Activated T-cell treated with anti-CD3 and anti-CD28 coated beads for 4 hours (primary cell): ENCODE measurements at places on chromosomes 5 and 9.

DNA sequence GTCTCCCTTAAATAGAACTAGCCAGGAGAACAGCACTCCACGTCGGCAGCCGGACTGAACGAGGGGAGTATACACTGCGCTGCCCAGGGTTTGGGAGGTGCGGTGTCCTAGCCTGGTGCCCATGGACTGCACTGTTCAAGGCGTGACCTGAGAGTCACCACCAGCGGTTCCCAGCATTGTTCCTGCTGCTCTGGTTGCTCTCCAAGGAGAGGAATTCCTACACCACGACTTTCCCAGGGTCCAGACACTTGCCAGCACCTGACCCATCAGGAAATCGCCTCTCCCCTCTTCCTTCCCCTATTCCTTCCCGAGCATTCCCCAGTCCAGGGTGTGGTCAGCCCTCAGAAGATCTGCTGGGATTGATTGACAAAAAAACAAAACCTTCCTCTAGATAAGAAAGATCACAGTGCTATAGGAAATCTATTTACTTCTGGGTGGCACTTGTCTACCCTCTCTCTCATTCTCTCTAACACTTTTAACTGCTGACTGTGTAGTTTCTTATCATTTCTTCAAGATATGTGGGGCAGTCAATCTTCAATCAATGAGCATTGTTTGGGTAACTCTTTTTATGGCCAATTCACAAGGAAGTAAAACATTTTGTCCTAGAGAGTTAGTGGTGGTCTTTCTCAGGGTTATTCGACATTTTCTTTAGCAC lies 297.8 kb upstream of the ACTBL2 start:
- DNase-seq = no peak

- no peak for DNase-seq
Measured at GRCh38 chr5:92635001-92635461, 946.0 kb downstream of the NR2F1-AS1 start.

GRCh38 chr9:35489313-35490154 lies at the start of gene RUSC2:
RUSC2 (plus strand) TSS chr9:35490111; CDS start chr9:35546522, 56,411 bp downstream.
- no peak for DNase-seq

DNA sequence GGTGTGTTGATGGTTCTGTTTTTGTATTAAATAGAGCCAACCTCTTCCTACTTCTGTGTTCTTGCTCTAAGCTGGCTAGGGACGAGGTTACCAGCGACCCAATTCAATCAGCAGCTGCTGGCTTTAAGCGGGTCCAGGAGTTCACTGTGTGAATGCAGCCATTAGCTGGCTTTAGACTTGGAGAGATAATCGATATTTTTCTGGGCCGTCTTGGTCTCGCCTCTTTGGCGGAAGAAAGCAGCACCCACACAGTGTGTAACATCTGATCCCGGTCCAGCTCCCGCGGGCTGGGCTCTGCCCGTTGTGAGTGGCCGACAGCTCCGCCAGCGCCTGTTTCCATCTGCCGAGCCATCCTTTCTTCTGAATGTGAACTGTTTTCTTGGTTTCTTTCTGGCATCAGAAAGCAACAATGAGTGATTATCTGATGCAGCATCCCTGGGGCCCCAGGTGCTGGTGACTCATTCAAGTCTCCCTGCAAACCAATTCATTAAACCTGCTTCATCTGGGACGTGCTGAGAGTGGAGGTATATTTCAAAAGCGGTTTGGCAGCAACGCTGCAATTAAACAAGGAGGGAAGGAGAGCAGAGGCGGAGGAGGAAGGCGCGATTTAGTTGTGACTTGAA lies 90.8 kb upstream of the IRX4 start:
- DNase-seq = no peak

- no peak for DNase-seq
Measured at GRCh38 chr5:66410122-66410521, 186.1 kb upstream of the MAST4 start.

DNA sequence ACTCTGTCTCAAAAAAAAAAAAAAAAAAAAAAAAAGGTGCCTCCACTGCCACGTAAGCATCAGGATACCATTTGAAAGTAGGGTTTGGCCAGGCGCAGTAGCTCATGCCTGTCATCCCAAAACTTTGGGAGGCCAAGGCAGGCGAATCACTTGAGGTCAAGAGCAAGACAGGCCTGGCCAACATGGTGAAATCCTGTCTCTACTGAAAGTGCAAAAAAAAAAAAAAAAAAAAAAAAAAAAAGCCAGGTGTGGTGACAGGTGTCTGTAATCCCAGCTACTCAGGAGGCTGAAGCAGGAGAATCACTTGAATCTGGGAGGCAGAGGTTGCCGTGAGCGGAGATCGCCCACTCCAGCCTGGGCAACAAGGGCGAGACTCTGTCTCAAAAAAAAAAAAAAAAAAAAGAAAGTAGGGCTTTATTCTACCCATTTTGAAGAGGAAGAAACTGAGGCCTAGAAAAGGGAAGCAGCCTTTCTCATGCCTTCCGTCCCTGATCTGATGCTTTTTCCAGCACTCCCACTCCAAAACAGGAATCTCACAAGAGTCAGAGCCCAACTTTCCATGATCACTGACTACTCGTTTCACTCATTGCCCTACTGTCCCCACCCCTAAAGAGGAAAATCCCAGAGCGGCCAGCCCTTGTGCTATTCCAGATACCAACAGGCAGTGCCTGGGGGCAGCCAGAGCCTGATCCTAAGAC lies 16.3 kb upstream of the CCIN start:
- no peak for DNase-seq

- no peak for DNase-seq
Measured at GRCh38 chr9:127550751-127551150, 61.3 kb upstream of the STXBP1 start.

DNA sequence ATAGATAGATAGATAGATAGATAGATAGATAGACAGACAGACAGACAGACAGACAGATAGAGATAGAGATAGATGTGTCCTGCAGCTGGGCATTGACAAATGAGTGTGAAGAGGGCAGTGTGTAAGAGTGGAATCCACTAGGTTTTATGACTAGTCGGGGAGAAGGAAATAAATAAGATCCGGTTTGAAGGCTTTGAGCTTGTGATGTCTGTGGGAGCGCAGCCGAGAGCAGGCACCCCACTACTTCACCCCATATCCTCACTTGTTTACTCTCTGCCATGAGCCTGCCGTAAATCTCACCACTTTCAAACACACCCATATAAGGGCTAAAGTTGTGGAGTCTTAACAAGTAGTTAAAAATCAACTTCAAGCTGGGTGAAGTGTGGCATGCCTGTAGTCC lies 1.4 kb upstream of the SUSD1 start:
- no peak for DNase-seq

DNA sequence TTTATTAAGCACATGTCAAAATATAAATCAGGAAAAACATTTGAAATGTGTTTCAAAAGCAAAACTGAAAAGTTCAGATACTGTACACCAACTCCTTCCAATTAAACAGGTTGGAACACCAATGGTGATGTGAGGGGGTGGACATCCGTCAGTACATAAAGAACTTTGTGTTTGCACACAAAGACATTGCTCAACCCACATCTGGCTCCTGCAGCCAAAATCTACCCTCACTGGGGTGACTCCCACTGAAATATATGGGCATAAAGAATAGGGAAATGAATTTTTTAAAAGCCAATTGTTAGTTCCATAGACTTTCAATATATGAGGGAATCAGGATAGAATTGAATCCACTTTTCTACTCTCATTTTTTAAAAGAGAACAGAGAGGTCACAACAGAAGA lies 63.9 kb downstream of the MEGF9 start:
- DNase-seq = no peak

DNA sequence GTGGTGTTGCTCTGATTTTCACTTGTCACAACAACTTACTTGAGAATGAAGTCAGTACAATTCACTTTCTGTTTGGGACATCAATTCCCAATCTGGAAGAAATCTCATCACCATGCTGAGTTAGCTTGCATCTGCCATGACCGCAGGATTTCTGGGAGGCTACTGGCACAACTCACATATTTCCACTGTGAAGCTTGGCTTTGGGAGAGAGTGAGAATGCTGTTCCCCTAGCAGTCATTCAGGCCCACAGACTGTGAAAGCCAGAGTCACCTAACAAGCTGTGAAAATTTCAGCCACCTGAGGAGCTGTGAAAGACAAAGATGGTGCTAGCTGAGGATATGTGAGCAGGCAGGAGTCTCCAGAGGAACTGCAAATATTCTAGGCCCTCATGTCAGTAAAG lies 365.2 kb upstream of the TUSC1 start:
- DNase-seq = no peak

GRCh38 chr5:55407059-55407684 lies 99.4 kb downstream of the MTREX start:
- DNase-seq = no peak

DNA sequence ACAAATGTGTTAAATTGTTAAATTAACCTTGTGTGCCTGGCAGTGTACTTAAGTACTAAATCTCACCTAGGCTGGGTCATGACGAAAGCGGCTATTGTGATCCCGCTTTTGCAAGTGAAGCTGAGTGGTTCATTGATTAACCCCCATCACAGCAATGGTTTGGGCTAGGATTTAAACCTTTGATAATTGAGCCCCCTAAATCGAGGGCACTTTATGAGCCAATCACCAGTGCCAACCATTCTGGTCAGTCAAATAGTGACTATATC lies 22.8 kb downstream of the HNRNPK start:
- no peak for DNase-seq

- DNase-seq = no peak
Measured at GRCh38 chr5:52665559-52665958, 122.2 kb upstream of the ITGA1 start.

DNA sequence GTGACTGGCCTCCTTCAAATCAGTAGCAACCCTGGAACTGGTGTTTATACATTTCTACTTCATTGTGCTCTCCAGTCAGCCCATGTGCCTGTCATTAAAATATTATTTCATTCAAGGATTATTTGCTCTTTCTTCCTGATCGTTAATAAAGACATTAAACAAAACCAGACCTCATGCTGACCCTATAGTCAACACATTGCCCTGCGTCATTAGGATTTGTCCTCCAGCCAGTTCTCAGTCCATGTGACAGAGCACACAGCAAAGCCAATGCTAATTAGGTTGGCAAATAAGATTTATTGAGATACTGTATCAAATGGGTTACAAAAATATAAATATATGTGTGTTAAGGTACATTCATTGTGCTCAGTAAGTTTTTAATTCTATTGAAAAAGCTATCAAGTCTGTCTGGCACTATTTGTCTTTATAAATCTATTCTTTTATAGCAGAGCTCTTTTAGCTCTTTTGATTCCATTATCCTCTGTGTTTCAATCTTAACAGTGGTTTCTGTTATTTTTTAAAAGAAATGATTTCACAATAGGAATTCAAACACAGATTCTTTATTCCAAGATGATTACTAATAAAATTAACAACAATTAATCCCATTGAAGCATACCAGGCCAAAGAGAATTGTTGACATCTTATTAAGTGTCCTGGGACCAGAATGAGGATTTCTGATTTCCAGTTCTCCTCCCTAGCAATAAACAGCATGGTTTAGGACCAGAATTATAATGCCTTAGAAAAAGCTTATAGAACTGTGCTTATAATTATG lies 209.4 kb upstream of the RGMB start:
- DNase-seq = no peak

DNA sequence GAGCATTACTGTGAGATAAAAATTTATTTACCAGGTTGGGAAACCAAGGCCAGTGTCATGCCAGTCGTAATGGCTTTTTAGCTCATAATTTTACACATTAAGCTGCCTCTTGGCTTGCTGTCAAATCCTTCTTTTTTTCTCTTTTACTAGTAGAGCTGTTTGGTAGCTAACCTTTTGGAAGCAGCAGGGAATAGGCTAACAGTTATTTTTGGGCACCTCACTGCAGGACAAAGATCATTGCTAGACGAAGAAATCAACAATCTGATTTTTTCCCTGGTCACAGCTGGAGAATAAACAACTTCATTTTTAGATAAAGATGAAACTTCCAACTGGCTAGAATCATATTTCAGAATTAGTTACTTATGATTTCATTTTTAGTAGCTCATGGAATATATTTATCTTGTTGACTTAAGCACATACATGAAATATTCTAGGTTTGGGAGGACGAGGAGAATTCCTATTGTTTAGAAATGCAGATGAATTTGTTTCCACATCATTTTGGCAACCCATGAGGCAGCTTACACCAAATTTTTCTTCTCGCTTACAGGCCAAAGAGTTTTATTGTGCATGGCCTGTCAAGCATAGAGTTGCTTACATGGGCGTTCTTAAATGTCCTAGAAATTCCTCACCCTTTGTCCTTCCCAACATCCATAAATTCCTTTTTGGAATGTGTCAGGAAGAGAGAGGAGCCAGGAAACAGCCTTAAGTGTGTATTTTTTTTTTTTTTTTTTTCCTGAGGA lies 19.6 kb downstream of the TNC start:
- no peak for DNase-seq

DNA sequence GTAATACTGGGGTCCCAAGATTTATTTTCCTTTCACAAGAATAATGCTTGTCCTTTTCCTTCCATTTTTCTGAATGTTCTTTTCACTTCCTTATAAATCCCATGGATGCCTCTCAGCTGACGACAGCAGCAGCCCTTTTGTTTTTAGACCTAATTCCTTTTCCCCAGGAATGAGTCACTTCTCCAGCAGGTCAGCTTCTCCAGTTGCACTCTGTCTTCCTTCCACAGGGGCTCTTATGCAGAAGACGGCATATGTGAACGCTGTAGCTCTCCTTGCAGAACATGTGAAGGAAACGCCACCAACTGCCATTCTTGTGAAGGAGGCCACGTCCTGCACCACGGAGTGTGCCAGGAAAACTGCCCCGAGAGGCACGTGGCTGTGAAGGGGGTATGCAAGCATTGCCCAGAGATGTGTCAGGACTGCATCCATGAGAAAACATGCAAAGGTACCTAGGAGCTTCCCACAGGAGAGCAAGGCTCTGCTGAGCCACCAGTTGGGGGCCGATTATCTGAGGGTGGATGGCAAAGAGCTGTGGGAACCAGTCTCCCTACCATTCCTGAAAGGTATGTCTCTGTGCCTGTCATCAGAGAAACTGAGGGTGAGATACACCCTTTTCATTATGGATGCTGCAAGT lies 72.9 kb downstream of the RFK start:
- no peak for DNase-seq

GRCh38 chr9:98567540-98568233 lies 141.0 kb downstream of the GABBR2 start:
- DNase-seq = no peak

DNA sequence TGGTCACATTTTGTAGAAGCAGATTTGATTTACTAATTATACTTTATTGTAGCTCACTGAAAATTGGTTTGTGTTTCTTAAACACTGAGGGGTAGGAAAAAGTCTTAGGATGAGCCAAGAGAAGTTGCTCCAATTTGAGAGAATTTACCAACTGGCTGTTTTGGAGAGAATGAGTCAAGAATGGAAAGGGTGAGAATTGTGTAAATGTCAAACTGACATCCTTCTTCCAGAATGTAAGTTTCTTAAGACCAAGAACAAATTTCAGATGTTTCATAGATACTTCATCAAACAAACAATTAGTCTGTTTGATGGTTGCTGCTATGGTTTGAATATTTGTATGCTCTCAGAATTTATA lies 106.2 kb upstream of the TXNDC8 start:
- no peak for DNase-seq

- DNase-seq = no peak
Measured at GRCh38 chr5:134523543-134524271, 1.8 kb upstream of the JADE2 start.
